HCT116 (cell line): ENCODE measurements at places on chromosomes 5 and 9. TPM values are rescaled to one million over a fixed set of nuclear protein-coding genes. Genes with fewer than 3 reads are reported as not detected.

Gene PCDHGC3
- 1.2 TPM for total RNA-seq

GRCh38 chr5:157816682-157817386 lies 42.1 kb downstream of the CLINT1 start:
- H3K27ac ChIP-seq: no peak overlapping the region
- peaks cover 4% of the 10 kb centered on the region; the same call in 1 of the 2 replicates for H3K4me1 ChIP-seq
- H3K36me3 ChIP-seq: peaks cover 19% of the 10 kb centered on the region
- no peaks in the 10 kb centered on the region for H3K27me3 ChIP-seq
- no peak overlapping the region for H3K4me3 ChIP-seq

DNA sequence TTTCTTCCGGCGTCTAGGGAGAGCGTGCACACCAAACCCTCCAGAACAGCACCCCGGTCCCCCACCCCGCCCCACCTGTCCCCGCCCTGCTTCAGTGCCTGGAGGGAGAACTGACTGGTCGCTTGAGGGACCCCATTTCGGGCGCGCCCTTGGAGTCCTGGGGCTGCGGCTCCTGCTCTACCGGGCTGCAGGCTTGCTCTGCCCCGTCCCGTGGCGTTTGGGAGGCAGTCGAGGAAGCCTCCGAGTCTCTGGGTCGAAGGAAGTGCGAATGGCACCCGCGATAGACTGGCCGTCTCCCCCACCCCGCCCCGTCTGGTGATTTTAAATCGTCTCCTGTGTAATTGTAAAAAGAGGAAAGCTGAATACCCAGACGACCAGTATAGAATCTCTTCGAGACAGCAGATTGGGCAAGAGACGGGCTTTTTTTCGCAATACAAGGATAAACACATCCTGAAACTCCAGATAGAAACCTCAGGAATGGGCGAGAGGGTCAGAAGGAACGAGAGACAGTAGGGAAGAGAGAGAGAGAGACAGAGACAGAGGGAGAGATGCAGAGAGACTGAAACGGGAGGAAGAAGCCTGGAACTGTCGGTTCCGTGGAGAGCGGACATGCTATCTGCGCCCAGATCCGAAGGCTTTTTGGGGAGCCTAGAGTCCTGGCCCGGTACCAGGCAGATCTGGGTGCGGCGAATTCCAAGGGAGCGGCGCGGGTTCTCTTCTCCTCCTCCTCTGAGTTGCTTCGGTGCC lies 9.9 kb downstream of the PRDM6 start:
- H3K27ac ChIP-seq: no peak overlapping the region
- DNase-seq: no peak
- H3K4me1 ChIP-seq: no peaks in the 10 kb centered on the region; the same call in 1 of the 2 replicates
- no peaks in the 10 kb centered on the region for H3K36me3 ChIP-seq
- peak overlapping the region; percentile 8; the same call in 1 of the 2 replicates for H3K4me3 ChIP-seq

- peaks cover 58% of the 10 kb centered on the region for H3K27me3 ChIP-seq
- peak overlapping the region; percentile 38 for H3K4me3 ChIP-seq
- peaks cover 4% of the 10 kb centered on the region; the same call in 1 of the 2 replicates for H3K4me1 ChIP-seq
- DNase-seq: peak; percentile 10
- H3K27ac ChIP-seq: no peak overlapping the region
- no peaks in the 10 kb centered on the region for H3K36me3 ChIP-seq
These were observed 3.3 kb upstream of the LHX2 start for GRCh38 chr9:124008303-124008693.

DNA sequence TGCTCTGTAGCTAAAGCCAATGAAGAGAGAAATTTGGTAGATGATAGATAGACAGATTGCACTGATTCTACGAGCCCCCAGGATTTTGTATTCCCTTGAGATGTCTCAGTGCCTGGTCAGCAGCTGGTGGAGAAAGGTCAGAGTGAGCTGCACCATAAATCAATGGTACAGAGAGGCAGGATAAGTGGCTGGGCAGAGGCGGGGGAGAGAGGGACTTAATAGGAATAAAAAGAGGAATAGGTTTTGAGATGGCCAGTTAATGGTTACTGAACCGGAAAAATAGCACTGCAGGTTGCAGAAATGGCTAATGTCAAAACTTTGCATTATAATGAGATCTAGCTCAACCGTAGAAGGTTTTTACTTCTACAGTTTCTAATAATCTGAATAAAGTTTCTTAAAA lies 47.9 kb upstream of the SLC12A2 start:
- H3K27ac ChIP-seq: no peak overlapping the region
- H3K27me3 ChIP-seq: no peaks in the 10 kb centered on the region
- no peaks in the 10 kb centered on the region; the same call in 1 of the 2 replicates for H3K36me3 ChIP-seq
- H3K4me3 ChIP-seq: no peak overlapping the region

Gene ARL15
- total RNA-seq: 15.0 TPM

DNA sequence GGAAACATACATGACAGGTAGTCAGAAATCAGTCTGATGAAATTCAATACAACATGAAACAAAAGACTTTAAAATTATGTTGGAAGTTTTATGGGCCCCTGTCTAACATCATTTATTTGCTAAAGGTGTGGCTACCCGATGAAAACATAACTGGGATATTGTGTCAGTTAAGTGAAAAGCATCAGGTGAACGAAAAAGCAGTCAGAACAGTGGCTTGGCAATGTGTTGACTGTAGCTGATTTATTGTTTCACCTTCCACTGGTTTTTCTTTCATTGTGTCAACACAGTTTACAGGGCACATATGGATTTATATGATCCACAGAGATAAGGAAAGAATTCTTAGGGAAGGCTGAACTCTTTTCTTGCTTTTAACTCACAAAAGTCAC lies 429.6 kb upstream of the ZNF608 start:
- no peaks in the 10 kb centered on the region for H3K4me1 ChIP-seq
- H3K36me3 ChIP-seq: no peaks in the 10 kb centered on the region
- H3K27me3 ChIP-seq: no peaks in the 10 kb centered on the region
- DNase-seq: no peak

- H3K4me3 ChIP-seq: no peak overlapping the region
- H3K4me1 ChIP-seq: peaks cover 13% of the 10 kb centered on the region
- H3K27me3 ChIP-seq: 0 out of 2 replicates have a peak, but pooled peaks cover 5% of the 10 kb centered on the region
- H3K36me3 ChIP-seq: no peaks in the 10 kb centered on the region
- H3K27ac ChIP-seq: no peak overlapping the region
These were observed 1.0 kb upstream of the DPYSL3 start for GRCh38 chr5:147510885-147511284.

- H3K27ac ChIP-seq: no peak overlapping the region
- DNase-seq: no peak
- no peaks in the 10 kb centered on the region for H3K27me3 ChIP-seq
- no peaks in the 10 kb centered on the region for H3K36me3 ChIP-seq
- no peak overlapping the region for H3K4me3 ChIP-seq
- peaks cover 7% of the 10 kb centered on the region; the same call in 1 of the 2 replicates for H3K4me1 ChIP-seq
These were observed 78.3 kb downstream of the COL27A1 start for GRCh38 chr9:114233491-114234185.

Gene GRIA1
- not detected for total RNA-seq

DNA sequence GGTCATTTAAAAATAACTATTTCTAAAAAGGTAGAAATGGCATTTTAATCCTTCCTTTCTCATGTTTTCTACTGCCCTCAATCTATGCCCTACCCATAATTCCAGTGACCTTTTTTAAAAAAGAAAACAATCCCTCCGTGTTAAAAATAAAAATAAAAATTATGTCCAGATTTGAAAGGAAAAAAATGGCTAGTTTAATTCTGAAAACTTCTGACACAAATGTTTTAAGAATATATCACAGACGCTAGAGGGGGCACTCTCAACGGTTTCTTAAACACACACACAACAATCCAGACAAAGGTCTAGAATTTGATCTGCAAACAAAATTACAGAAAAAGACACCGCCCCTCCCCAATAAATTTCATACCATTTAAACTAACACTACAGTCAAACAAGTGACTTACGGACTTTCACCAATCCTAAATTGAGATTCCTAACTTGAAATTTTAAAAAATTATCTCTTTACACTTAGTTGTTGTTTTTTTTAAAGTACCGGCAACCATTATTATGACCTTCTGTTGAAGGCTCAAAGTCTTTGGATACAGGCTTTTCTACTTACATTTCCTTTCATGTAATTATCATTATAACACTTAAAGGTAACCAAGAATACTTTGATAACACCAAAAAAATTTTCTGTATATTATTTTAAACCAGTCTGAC lies 38.2 kb downstream of the CLINT1 start:
- H3K4me1 ChIP-seq: peaks cover 4% of the 10 kb centered on the region; the same call in 1 of the 2 replicates
- H3K27me3 ChIP-seq: no peaks in the 10 kb centered on the region
- peak; percentile 26 for DNase-seq
- no peaks in the 10 kb centered on the region; the same call in 1 of the 2 replicates for H3K36me3 ChIP-seq
- H3K27ac ChIP-seq: no peak overlapping the region

DNA sequence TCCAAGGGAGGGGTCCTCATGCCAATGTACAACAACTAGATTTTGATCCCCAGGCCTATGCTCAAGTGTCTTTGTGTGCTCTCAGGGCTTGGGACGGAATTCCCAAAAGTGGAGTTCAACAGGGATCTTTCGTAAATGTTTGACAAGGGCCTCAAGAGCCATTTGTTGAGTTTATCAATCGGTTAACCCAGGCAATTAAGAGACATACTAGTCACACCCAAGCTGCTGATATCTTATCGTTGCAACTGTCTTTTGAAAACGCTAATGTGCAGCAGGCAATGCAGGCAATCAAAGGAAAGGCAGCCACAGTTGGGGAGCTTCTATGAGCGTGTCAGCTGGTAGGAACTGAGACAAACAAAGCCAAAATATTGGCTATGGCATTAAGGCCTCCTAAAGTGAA lies 161.2 kb downstream of the CPLANE1 start:
- H3K4me3 ChIP-seq: no peak overlapping the region
- no peaks in the 10 kb centered on the region for H3K4me1 ChIP-seq
- no peaks in the 10 kb centered on the region for H3K27me3 ChIP-seq
- DNase-seq: no peak

GRCh38 chr9:7009065-7009464 lies 251.3 kb downstream of the KDM4C start:
- H3K27ac ChIP-seq: no peak overlapping the region
- H3K27me3 ChIP-seq: no peaks in the 10 kb centered on the region

- 0 out of 2 replicates have a peak, but pooled peaks cover 15% of the 10 kb centered on the region for H3K27me3 ChIP-seq
- DNase-seq: no peak
- no peak overlapping the region for H3K27ac ChIP-seq
These were observed 93.1 kb upstream of the TRPC7 start for GRCh38 chr5:136458481-136458880.

- no peak overlapping the region for H3K4me3 ChIP-seq
- peaks cover 13% of the 10 kb centered on the region for H3K4me1 ChIP-seq
- DNase-seq: no peak
These were observed 167.6 kb downstream of the PDZD2 start for GRCh38 chr5:31806561-31806960.

DNA sequence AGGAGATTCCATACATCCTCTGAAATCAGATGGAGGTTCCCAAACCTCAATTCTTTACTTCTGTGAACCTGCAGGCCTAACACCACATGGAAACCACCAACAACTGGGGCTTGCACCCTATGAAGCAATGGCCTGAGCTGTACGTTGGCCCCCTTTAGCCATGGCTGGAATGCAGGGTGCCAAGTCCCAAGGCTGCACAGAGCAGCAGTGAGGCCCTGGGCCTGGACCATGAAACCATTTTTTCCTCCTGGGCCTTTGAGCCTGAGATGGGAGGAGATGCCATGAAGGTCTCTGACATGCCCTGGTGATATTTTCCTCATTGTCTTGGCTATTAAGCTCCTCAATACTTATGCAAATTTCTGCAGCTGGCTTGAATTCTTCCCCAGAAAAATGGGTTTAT lies 983.8 kb downstream of the CDH9 start:
- DNase-seq: no peak
- H3K4me3 ChIP-seq: no peak overlapping the region
- no peaks in the 10 kb centered on the region for H3K4me1 ChIP-seq
- no peaks in the 10 kb centered on the region for H3K36me3 ChIP-seq

GRCh38 chr9:112059145-112059965 lies 115.7 kb downstream of the SUSD1 start:
- H3K36me3 ChIP-seq: no peaks in the 10 kb centered on the region
- H3K27me3 ChIP-seq: no peaks in the 10 kb centered on the region
- H3K4me1 ChIP-seq: peaks cover 17% of the 10 kb centered on the region
- no peak for DNase-seq
- no peak overlapping the region for H3K4me3 ChIP-seq
- no peak overlapping the region for H3K27ac ChIP-seq

- no peaks in the 10 kb centered on the region for H3K36me3 ChIP-seq
- no peak overlapping the region for H3K4me3 ChIP-seq
- H3K27ac ChIP-seq: no peak overlapping the region
- no peaks in the 10 kb centered on the region for H3K27me3 ChIP-seq
- no peak for DNase-seq
- no peaks in the 10 kb centered on the region for H3K4me1 ChIP-seq
These were observed 339.9 kb downstream of the ASTN2 start for GRCh38 chr9:117074784-117075520.

- no peaks in the 10 kb centered on the region for H3K36me3 ChIP-seq
- H3K4me1 ChIP-seq: peaks cover 7% of the 10 kb centered on the region; the same call in 1 of the 2 replicates
- no peaks in the 10 kb centered on the region for H3K27me3 ChIP-seq
These were observed 123.8 kb downstream of the FGF18 start for GRCh38 chr5:171543148-171543815.

- H3K27ac ChIP-seq: no peak overlapping the region
- H3K4me3 ChIP-seq: no peak overlapping the region
- H3K4me1 ChIP-seq: peaks cover 3% of the 10 kb centered on the region
These were observed 246.9 kb downstream of the NR3C1 start for GRCh38 chr5:143156572-143156971.

GRCh38 chr5:137206030-137206715 lies 293.0 kb downstream of the SPOCK1 start:
- no peak for DNase-seq
- no peaks in the 10 kb centered on the region for H3K36me3 ChIP-seq
- H3K27ac ChIP-seq: no peak overlapping the region
- H3K4me3 ChIP-seq: no peak overlapping the region
- no peaks in the 10 kb centered on the region for H3K4me1 ChIP-seq
- peaks cover 12% of the 10 kb centered on the region; the same call in 1 of the 2 replicates for H3K27me3 ChIP-seq

DNA sequence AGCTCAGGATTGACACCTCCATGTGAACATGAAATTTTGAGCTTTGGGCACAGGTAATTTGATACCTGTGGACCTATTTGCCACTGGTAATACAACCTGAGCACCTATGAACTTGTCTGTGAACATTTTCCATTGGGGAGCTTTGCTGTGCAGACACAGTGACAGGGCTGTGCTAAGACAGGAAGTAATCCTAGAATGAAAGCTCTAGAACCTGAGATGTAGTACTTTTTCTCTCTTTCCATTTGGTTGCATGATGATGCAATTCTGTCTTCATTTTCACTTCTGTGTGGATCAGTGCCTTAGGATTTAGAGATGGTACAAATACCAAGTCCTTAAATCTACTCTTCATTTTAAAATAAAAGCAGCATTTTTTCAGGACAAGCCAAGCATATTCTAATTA lies 216.9 kb downstream of the NR3C1 start:
- no peak overlapping the region for H3K4me3 ChIP-seq
- no peak for DNase-seq
- no peaks in the 10 kb centered on the region for H3K4me1 ChIP-seq
- H3K27ac ChIP-seq: no peak overlapping the region

Gene SPINK13
- total RNA-seq: not detected
